Stimulated activated CD8-positive, alpha-beta memory T cell treated with anti-CD3 and anti-CD28 coated beads, Interleukin-7, amount 100 ng/mL, for 1 hour (primary cell): ENCODE measurements at places on chromosomes 3 and 15.

GRCh38 chr3:183764847-183765731, 60.3 kb downstream of the MAP6D1 start:
- DNase-seq, result no peak

GRCh38 chr15:57159767-57160166, 216.5 kb upstream of the CGNL1 start:
- no peak for DNase-seq

DNA sequence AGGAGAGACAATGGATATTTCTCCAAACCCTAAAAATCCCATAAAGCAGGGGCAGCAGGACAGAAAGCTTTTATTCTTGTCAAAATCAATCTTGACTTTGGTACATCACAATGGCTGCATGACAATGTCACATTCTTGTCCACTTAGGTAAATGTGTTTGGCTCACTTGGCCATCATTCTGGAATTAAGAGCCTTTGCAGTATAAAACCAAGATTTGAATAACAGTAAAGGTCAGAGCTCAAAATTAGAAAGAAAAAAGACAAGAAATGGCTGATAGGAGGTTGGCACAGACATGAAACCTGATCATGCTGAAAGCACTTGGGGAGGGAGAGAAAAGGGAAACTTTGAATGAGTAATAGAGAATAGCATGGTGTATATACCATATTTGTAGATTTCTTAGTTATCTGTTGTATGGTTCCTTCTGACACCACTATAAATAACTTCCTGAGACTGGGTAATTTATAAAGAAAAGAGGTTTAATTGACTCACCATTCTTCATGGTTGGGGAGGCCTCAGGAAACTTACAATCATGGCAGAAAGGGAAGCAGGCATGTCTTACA, 158.5 kb upstream of the SGO1 start:
- DNase-seq, result no peak

DNA sequence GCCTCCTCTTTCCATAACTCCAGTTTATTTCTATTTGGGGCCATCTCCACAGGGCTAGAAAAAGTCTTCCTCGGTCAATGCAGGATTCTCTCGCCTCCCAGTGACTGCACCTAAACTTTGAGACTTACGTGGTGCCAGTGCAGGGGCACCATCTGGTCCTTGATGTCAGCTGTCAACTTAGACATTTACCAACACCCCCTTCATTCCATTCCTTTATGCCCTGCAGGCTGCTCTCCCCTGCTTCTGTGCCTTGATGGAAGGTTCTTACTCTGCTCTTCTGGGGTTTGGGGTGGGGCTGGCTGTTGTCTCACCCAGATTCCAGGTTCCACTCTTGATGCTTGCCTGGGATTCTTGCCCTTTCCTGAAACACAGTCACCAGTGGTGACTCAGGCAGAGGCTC, 101.8 kb downstream of the ST8SIA2 start:
- no peak for DNase-seq

DNA sequence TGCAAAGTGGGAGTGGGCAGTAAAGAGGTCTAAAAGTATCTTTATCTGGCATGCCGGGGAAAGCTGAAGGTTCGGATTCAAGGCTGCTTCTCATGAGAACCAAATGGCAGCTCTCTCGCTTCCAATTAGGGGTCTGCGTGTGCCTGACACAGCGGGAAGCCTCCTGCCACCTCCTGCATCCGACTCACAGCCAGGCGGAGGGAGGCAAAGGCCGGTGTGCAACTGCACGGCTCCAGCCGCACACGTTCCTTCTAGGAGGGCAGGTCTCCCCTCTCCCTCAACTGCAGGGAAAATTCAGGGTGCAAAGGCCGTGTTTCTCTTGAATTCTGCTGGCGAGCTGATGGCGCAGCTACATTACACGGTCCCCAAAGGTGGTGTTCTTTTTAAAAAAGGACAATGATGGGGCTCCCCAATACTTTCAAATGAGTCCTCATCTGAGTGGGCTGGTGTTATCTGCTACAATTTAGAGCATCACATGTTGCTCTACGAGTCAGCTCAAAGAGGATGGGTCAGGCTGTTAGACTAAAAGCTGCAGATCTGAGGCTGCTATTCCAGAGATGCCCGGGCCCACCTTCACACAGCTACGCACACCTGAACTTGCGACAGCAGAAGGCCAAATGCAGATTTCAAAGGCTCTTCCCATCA, 226.6 kb downstream of the ADAMTS17 start:
- DNase-seq, result no peak

DNA sequence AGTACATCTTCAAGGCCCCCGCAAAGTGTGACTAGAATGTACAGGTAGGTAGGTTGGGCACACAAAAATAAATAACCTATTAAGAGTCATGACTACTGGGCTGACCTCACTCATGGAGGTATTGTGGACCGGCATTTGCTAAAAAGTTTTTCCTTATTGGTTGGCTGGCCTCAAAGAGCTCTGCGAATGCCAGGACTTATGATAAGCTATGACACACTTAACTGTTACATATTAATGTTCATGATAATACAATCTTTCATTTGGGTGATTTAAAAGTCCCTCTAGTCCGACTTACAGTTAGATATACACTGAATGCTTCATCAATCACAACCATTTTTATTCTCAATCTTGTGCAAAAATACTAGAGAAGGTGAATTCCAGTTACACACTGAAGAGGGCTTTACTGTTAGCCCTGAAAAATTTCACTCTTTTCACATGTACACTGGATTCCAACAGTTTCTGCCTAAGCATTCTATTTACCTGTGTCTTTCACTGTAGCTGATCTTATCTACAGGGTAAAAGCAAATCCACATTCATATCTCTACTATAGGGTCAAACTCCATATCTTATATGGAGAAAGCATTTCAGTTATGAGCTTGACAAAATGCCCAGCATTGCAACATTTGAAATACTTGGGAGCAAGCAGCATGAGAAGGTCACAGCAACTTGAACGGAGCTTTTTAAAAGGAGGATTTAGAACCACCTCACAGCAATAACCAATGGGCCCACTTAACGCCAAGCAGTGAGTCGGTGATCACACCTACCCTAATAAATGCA, 329.1 kb downstream of the FOXP1 start:
- DNase-seq, result no peak

- no peak for DNase-seq
Measured at GRCh38 chr3:53300826-53301225, 45.0 kb upstream of the TKT start.
